ENCODE measurements at places on chromosomes 12 and 14. TPM values are rescaled to one million over a fixed set of nuclear protein-coding genes. Genes with fewer than 3 reads are reported as not detected.

KRT79 gene
- total RNA-seq = not detected

DNA sequence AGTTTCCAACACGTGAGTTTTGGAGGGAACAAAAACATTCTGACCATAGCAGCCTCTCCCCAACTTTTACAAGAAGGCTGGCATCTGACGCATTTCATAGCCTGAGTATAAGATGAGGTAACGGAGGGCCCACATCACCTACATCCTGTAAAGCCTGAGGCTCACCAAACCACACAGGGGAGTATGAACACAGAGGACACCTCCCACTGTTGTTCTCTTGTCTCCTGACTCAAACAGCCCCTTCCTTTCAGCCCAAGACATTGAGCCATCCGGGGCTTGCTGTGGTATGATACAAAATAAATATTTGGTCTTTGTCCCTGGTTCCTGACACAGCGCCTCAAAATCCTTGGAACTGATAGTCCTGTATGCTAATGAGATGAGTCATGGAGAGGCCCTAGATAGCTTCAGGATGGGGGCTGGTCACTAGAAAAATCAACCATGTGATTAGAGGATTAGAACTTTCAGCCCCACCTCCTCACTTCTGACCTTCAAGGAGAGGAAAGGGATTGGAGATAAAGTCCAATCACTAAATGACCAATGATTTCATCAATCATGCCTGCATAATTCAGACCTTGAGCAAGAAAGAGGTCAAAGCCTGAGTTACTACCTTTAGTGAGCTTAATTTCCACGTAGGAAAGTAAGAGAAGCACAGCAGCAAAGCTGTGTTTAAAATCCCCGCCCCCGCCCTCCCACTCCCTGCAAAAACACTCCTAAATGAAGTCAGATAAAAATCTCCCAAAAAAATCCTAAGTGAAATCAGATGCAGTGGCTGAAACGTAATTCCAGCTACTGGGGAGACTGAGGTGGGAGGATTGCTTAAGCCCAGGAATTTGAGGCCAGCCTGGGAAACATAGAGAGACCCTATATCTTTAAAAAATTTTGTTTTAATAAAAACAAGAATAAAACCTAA lies 236.4 kb downstream of the PCNX1 start:
- no peaks in the 10 kb centered on the region for H3K27me3 ChIP-seq
- DNase-seq = no peak
- H3K36me3 ChIP-seq = no peaks in the 10 kb centered on the region
- no peak overlapping the region for H3K4me3 ChIP-seq

MYH6 gene
- not detected for total RNA-seq

DNA sequence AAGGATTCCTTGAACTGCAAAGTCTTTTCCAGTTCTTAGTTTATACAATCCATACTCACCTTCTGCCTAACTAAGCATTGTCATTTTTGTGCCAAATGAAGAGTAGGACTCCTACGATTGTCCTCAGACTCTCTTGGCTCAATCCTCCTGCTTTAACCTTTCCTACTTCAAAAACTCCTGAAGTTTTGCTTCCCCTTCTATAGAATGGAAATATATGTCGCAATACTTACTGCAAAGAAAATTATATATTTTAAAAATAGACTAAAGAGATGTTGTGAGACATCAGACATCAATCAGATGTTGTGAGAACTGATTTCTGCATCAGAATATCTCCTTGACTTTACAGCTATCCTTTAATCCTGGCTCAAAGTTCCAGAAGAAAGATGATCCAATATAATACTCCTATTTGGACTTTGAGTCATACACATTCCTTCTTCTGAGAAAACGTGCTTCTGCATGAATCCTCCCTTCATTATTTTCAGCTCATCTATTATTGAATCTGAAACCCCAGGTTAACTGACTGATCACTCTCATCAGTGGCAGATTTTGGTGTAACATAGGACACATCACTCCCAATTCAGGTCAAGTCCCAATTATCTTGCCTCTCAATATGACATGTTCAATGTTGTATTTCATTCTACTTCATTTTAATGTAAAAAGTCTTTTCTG lies 48.8 kb downstream of the A2M start:
- H3K27ac ChIP-seq = no peak overlapping the region
- DNase-seq = no peak
- peaks cover 19% of the 10 kb centered on the region for H3K4me1 ChIP-seq
- H3K27me3 ChIP-seq = no peaks in the 10 kb centered on the region
- H3K36me3 ChIP-seq = no peaks in the 10 kb centered on the region
- H3K4me3 ChIP-seq = no peak overlapping the region

CATSPERB gene
- 0.74 TPM for total RNA-seq

DNA sequence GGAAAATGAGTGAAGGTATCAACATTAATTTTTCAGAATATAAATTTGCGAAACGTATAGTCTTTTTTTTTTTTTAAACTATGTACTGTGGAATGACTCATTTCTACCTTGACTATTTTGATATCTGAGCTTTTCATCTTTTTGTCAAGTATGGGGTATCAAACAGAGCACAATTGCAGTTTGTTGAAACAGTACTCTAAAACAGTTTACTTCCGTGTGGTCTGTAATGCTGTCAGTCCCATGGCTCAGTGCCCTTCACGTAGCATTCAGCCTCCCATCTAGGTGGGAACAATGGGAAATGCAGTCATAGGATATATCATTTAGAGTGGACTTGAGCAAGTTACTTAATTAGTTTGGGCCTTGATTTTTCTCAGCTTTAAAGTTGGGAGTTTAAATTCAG lies 139.5 kb downstream of the ERC1 start:
- H3K36me3 ChIP-seq = no peaks in the 10 kb centered on the region
- no peaks in the 10 kb centered on the region for H3K27me3 ChIP-seq
- peak overlapping the region; percentile 3 for H3K4me3 ChIP-seq
- H3K4me1 ChIP-seq = peaks cover 27% of the 10 kb centered on the region
- H3K27ac ChIP-seq = peak overlapping the region; percentile 51

DNAAF2 gene
- total RNA-seq = 13.7 TPM

LRCOL1 gene
- not detected for total RNA-seq

DNA sequence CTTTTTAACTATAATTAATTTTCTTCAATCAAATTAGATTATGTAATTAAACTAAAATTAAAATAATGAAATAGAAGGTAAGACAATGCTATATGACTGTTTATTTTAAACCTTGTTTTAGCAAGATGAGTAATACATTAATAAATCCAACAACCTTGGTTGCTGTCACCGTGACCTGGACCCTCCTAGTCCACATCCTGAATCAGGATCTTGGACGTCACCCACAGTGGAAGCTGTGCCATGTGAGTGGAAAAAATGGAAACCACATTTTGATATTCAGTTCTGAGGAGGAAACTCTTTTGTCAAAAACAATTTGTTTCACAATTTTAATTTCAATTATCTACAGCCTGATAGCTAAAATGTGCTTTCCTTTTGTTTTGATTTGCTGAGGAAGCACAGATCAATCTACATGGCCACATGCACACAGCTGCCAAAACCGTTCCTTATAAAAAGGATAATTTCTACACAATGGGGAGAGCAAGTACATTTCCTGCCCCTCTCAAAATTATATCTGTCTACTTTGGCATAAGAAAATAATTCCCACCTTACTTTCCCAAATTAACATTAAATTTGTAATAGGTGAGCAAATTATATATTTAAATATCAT lies 255.5 kb downstream of the RASSF9 start:
- no peak for DNase-seq
- H3K4me3 ChIP-seq = no peak overlapping the region
- no peak overlapping the region for H3K27ac ChIP-seq
- no peaks in the 10 kb centered on the region for H3K27me3 ChIP-seq
- H3K36me3 ChIP-seq = no peaks in the 10 kb centered on the region

- no peak overlapping the region for H3K4me3 ChIP-seq
- no peaks in the 10 kb centered on the region for H3K4me1 ChIP-seq
- H3K27ac ChIP-seq = no peak overlapping the region
- no peaks in the 10 kb centered on the region for H3K36me3 ChIP-seq
- no peaks in the 10 kb centered on the region for H3K27me3 ChIP-seq
- DNase-seq = no peak
These were observed 171.5 kb downstream of the CHST11 start for GRCh38 chr12:104627990-104628830.

- H3K27me3 ChIP-seq = no peaks in the 10 kb centered on the region
- H3K36me3 ChIP-seq = no peaks in the 10 kb centered on the region
- no peak overlapping the region for H3K4me3 ChIP-seq
- peak; percentile 4 for DNase-seq
- H3K27ac ChIP-seq = no peak overlapping the region
These were observed 534.2 kb upstream of the MIS18BP1 start for GRCh38 chr14:45787167-45787566.

DNA sequence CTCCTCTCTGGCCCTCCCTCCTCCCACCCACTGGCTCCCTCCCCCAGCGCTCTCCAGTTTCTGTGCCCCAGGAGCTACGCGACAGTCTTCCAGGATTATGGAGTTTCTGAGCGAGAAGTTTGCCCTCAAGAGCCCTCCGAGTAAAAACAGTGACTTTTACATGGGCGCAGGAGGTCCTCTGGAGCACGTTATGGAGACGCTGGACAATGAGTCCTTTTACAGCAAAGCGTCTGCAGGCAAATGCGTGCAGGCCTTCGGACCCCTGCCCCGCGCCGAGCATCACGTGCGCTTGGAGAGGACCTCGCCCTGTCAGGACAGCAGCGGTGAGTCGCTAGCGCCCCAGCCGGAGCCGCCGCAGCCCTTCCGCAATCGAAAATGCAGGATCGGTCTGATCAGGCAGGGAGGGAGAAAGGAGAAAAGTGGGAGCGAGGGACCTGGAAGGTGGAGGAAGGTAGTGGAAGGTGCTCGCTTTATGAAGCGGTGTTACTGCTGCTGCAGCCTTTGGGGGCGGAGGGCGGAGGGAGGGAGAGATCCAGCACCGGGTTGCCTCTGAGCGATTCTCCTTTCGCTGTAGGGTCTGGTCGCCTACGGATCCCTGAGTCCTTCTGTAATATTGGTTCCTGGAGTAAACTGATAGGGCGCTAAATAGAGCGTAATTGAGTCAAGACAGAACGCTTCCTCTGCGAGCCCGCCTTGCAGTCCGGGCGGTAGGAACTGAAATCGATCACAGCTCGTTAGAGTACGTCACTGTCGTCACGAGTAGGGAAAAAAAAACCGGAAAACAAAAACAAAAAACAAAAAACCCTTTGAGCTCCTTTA lies at the start of gene ALX1:
Gene ALX1, plus strand, starts transcription at position 56 of the 819 bp plus-strand sequence. Its CDS starts 42 bp downstream, at position 98.
- no peaks in the 10 kb centered on the region for H3K27me3 ChIP-seq
- no peaks in the 10 kb centered on the region for H3K36me3 ChIP-seq
- DNase-seq = no peak
- H3K4me3 ChIP-seq = no peak within 1 kb of the TSS
- H3K27ac ChIP-seq = no peak within 1 kb of the TSS

CDK17 gene
- total RNA-seq = 21.4 TPM

DNA sequence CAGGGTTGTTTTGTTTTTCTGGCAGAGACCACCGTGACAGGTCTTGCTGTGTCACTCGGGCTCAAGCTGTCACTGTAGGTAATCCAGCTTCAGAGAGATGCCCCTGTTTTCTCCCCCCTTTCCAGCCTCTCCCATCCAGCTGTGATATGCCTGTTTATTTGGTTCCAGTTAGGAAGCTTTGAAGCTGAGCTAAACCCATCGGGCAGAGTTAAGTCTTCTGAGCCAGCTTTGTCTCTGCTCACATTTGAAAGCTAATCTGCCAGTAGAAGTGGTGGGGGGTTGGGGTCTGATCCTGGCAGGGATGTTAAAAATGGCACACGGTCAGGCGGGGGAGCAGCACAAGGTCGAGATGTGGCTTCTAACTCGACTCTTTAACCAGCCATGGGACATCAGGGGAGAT lies 130.0 kb downstream of the TSPAN9 start:
- DNase-seq = no peak
- H3K27ac ChIP-seq = no peak overlapping the region
- no peaks in the 10 kb centered on the region for H3K4me1 ChIP-seq
- H3K4me3 ChIP-seq = no peak overlapping the region

- H3K36me3 ChIP-seq = no peaks in the 10 kb centered on the region
- no peaks in the 10 kb centered on the region for H3K27me3 ChIP-seq
- no peak overlapping the region for H3K4me3 ChIP-seq
- no peaks in the 10 kb centered on the region for H3K4me1 ChIP-seq
- H3K27ac ChIP-seq = no peak overlapping the region
- DNase-seq = no peak
These were observed 1053.8 kb downstream of the BCL11B start for GRCh38 chr14:98218218-98218617.

Measured in HCT116 (cell line).